ENCODE measurements at places on chromosomes 11 and 22. TPM values are rescaled to one million over a fixed set of nuclear protein-coding genes. Genes with fewer than 3 reads are reported as not detected.

GRCh38 chr11:74288911-74289310, 22.5 kb downstream of the P4HA3 start:
- no peak for DNase-seq

DNA sequence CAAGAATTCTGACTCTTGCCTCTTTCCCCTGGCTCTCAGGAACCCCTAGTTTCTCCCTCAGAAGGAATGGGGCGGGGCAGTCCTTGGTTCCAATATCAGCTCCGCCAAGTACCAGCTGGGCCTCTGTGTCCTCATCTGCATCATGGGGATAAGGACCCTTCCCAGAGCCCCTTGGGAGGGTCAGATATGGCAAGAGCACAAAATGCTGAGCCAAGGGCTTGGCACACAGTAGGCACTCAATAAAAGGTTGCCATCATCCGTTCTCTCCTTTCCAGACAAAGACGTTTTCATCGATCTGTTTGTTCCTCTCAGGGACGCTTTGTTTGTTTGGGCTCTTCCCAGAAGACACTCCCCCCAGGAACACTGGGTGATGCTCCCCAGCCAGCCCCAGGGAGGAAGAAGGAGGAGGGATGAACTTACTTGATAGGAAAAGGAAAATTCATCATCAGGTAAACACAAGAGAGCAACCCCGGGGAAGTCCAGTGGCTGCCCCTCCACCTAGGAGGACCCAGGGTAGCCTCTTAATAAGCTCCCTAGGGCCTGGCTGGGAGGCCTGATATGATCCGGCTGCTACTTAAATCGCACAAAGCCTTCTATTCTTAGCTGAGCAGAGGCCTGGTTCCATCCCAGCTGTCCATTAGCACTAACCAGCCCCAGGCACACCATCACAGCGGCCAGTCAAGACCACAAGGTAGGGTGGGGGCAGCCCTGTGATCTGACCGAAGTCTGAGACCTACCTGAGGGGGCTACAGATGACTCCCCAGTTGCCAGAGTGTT, 19.6 kb downstream of the GDPD5 start:
- DNase-seq = no peak

DNA sequence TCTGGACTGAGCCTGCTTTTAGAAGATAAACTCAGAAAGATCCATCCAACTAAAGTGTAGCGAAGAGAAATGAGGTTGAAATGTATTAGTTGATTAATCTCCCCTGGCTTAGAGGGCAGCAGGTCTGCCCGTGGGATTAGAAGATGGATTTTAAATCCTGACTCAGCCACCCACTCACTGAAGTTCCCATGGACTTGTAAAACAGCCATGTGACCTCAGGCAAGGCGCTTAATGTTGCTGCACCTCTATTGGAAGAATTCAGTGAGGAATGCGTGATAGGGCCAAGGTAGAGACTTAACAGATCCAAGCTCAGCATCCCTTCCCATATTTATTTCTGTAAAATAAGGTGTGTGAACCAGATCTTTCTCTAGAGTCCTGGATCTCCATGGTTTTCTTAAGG, 45.1 kb upstream of the ELF5 start:
- DNase-seq = no peak

DNA sequence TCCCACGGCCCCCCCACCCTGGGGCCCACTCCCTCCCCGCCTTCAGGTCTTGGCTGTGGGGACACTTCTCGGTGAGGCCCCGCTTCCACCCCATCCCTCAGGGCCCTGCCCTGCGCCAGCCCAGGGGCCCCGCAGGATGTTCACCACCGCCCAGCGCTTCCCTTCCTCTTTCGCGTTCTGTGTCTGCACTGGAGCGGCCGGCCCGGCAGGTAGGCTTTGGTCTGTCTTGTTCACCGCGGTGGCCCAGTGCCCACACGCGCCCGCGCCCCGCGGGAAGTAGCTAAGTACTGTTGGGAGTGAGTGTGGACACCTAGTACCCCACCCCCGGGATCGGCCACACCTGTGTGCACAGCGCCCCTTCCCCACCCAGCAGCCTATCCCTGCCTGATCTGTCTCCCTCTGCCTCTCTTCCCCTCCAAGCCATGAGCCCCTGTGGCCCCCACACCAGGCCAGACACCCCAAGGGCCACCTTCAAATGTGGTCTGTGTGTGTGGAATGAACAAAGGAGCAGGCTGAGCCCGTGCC, 85.4 kb downstream of the WNT7B start:
- no peak for DNase-seq

The CCDC73 gene
- total RNA-seq = 0.05 TPM

The ENTHD1 gene
- not detected for total RNA-seq

Measured in urinary bladder (tissue), 4 donors.